Type B pancreatic cell (in vitro differentiated cells): ENCODE measurements at places on chromosomes 7 and 10. TPM values are rescaled to one million over a fixed set of nuclear protein-coding genes. Genes with fewer than 3 reads are reported as not detected.

PNLIPRP3 gene
- not detected in 2 replicates for total RNA-seq

CFAP70 gene
- 4.9 and 9.7 TPM in 2 replicates for total RNA-seq

CCDC146 gene
- 2.1 and 15.3 TPM in 2 replicates for total RNA-seq

FAM171A1 gene
- total RNA-seq = 28.6 and 49.3 TPM in 2 replicates

DHTKD1 gene
- total RNA-seq = 30.1 and 44.8 TPM in 2 replicates

VGF gene
- total RNA-seq = 4.2 and 4.4 TPM in 2 replicates

GALNT17 gene
- 20.2 and 21.9 TPM in 2 replicates for total RNA-seq

OR6V1 gene
- not detected in 2 replicates for total RNA-seq

SNCG gene
- 60.4 and 77.6 TPM in 2 replicates for total RNA-seq

PLEKHA8 gene
- total RNA-seq = 27.7 and 46.0 TPM in 2 replicates

POLR2J2 gene
- total RNA-seq = 6.8 and 9.4 TPM in 2 replicates

ZNF804B gene
- total RNA-seq = 0.07 TPM in 1 of 2 replicates, not detected in the other

HOXA2 gene
- total RNA-seq = 7.7 and 26.8 TPM in 2 replicates

FRAT2 gene
- 23.1 and 36.4 TPM in 2 replicates for total RNA-seq

STRIP2 gene
- total RNA-seq = 1.00 and 8.7 TPM in 2 replicates

SLC39A12 gene
- total RNA-seq = not detected in 2 replicates

KCND2 gene
- 3.0 and 3.2 TPM in 2 replicates for total RNA-seq

TRIM50 gene
- total RNA-seq = 0.76 and 4.6 TPM in 2 replicates

LRRC17 gene
- 1.5 and 68.3 TPM in 2 replicates for total RNA-seq

PIK3AP1 gene
- total RNA-seq = 3.5 and 3.7 TPM in 2 replicates

MALRD1 gene
- total RNA-seq = 1.4 and 1.8 TPM in 2 replicates

CHST15 gene
- 22.9 and 56.2 TPM in 2 replicates for total RNA-seq

BICC1 gene
- 8.6 and 15.2 TPM in 2 replicates for total RNA-seq

TMEM106B gene
- total RNA-seq = 42.2 and 49.3 TPM in 2 replicates

ARMC3 gene
- 2.0 and 10.4 TPM in 2 replicates for total RNA-seq

ELN gene
- 8.8 TPM in 1 of 2 replicates, not detected in the other for total RNA-seq
